T-cell (primary cell): ENCODE measurements at places on chromosomes 4 and X.

DNA sequence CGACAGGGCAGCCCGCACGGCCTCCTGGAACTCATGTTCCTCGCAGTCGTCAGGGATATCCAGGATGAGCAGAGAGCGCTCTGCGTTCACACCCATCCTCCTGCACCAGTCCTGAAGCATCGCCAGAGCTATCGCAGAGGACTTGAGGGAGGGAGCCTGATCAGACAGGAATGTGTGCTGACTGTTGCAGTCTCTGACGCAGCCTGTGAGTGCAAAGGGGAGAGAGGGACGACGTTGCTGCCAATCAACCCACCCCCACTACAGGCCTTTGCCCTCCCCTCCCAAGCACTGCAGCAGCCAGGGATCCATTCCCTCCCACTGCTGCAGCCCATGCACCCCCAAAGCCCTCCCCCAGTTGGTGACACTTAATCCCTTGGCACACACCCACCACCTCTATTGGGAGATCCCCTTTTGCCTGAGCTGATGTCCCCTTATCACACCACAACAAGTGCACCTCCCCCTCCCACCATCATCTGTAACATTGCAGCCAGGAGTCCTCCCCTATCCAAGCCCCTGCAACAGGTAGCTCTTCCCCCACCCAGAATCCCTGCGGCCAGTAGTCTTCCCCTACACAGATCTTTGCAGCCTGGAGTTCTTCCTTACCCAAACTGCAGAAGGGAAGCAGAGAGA, 897 bp downstream of the PNMA6F start:
- no peaks in the 10 kb centered on the region for H3K4me1 ChIP-seq
- H3K27ac ChIP-seq, result no peak overlapping the region
- H3K36me3 ChIP-seq, result no peaks in the 10 kb centered on the region
- no peak for DNase-seq
- no peaks in the 10 kb centered on the region for H3K27me3 ChIP-seq
- H3K4me3 ChIP-seq, result no peak overlapping the region

DNA sequence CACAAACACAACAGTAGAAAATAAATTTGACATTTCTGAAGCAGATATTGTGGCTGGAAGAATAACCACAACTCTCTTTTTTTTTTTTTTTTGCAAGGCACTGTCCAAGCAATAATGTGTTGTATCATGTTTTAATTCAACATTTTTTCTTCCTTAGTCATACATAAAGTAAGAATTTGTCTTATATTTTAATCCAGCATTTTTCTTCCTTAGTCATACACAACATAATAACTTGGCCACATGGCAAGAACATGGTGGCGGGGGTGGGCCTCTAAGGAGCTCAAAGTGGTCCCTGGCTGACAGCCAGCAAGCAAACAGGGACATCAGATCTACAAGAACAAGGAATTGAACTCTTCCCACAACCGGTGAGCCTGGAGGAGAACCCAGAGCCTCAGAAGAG, 20.2 kb downstream of the FBXW7 start:
- no peaks in the 10 kb centered on the region for H3K27me3 ChIP-seq
- no peak overlapping the region for H3K4me3 ChIP-seq
- H3K27ac ChIP-seq, result no peak overlapping the region
- peaks cover 4% of the 10 kb centered on the region for H3K36me3 ChIP-seq

DNA sequence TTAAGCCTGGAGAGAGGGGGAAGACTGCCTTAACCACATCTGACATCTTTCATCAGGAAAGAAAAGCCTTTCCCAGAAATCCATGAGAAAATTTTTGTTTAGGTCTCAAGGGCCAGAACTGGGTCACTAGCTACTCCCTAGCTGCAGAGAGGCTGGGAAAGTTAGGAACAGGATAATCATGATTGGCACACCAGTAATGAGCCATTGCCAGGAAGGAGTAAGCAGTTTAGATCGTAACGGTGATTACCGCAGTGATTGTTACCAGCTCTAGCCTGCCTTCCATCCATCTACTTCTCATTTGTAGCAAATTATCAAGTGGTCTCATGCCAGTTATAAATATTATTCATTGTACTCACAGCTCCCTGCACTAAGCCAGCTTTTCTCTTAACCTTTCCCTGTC, 22.7 kb upstream of the STX18 start:
- DNase-seq, result no peak
- H3K36me3 ChIP-seq, result no peaks in the 10 kb centered on the region
- no peaks in the 10 kb centered on the region for H3K4me1 ChIP-seq
- H3K27me3 ChIP-seq, result no peaks in the 10 kb centered on the region

- no peak overlapping the region for H3K27ac ChIP-seq
- no peaks in the 10 kb centered on the region for H3K36me3 ChIP-seq
- no peak for DNase-seq
- H3K27me3 ChIP-seq, result peaks cover 2% of the 10 kb centered on the region
Observed at GRCh38 chr4:8940792-8941491, 69.3 kb upstream of the HMX1 start.

DNA sequence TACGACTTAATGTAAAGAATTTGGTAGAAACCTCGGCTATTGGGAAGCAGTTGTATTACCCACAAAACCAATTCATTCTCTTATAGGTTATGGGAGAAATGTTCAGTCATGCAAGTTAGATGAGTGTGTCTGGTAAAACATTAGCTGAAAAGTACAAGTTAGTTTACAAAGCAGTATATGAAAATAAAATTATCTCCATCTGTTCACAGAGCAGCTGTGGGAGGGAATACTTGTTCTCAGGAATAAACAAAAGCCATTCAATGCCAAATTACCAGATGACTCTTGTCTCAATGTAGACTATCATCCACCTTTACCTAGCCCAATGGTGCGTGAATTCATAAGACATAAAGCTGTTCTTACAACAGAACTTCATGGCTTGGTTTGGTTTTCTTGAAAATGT, 28.6 kb downstream of the STAP1 start:
- no peak for DNase-seq
- H3K36me3 ChIP-seq, result no peaks in the 10 kb centered on the region
- H3K27me3 ChIP-seq, result no peaks in the 10 kb centered on the region

- no peaks in the 10 kb centered on the region for H3K36me3 ChIP-seq
- H3K27ac ChIP-seq, result no peak overlapping the region
- H3K4me1 ChIP-seq, result no peaks in the 10 kb centered on the region
- H3K27me3 ChIP-seq, result no peaks in the 10 kb centered on the region
- no peak overlapping the region for H3K4me3 ChIP-seq
- DNase-seq, result no peak
Observed at GRCh38 chr4:163395055-163395454, 51.4 kb downstream of the NPY5R start.
